Endodermal cell (in vitro differentiated cells): ENCODE measurements at places on chromosomes 7 and 10. TPM values are rescaled to one million over a fixed set of nuclear protein-coding genes. Genes with fewer than 3 reads are reported as not detected.

AKR1E2 gene
- 5.7 and 5.9 TPM in 2 replicates for total RNA-seq

- no peak for DNase-seq
Observed at GRCh38 chr7:153838591-153838990, 213.6 kb upstream of the DPP6 start.

DNA sequence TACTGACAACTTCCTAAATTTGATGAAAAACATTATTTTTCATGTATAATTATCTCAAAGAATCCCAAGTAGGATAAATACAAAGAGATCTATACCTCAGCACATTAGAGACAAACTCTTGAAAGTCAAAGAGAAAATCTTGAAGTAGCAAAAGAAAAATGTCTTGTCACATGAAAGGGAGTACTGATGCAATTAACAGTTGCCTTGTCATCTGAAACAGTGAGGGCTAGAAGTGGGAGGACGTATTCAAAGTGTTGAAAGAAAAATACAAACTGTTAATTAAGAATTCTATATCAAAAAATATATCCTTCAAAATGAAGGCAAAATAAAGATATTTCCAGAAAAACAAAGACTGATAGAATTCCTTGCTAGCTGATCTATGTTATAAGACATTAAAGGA, 35.5 kb upstream of the ARHGAP22 start:
- DNase-seq = no peak

SEMA3D gene
- total RNA-seq = 6.4 to 7.4 TPM (median 6.5 TPM) in 3 replicates

GRCh38 chr10:58645416-58646146, 132.9 kb downstream of the BICC1 start:
- DNase-seq = no peak

JCAD gene
- 40.8 and 40.9 TPM in 2 replicates for total RNA-seq
